ENCODE measurements at places on chromosomes 12 and 14.

GRCh38 chr12:64010069-64010686 is 165.7 kb downstream of the SRGAP1 start:
- no peak for DNase-seq

GRCh38 chr14:67358924-67359774 is 455 bp downstream of the ATP6V1D start:
- no peak for DNase-seq

DNA sequence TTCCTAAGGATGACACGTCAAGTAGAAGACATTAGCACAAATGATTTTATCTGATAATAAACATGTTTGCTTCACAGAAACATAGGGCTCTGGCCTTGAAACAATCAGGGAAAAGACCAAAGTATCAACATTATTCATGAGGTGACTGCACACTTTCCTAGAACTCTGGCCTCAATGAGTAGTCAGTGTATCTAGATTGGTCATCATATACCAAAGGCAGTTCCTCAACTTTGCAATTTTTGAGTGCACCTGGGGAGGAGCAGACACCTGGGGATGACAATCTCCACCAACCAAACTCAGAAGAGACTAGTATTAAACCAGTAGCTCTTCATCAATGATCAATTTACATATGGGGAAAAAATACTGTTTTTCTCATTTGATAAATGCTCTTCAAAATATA is 4.5 kb downstream of the EDDM3A start:
- no peak for DNase-seq

GRCh38 chr12:43730283-43730682 is 28.3 kb downstream of the PUS7L start:
- no peak for DNase-seq

DNA sequence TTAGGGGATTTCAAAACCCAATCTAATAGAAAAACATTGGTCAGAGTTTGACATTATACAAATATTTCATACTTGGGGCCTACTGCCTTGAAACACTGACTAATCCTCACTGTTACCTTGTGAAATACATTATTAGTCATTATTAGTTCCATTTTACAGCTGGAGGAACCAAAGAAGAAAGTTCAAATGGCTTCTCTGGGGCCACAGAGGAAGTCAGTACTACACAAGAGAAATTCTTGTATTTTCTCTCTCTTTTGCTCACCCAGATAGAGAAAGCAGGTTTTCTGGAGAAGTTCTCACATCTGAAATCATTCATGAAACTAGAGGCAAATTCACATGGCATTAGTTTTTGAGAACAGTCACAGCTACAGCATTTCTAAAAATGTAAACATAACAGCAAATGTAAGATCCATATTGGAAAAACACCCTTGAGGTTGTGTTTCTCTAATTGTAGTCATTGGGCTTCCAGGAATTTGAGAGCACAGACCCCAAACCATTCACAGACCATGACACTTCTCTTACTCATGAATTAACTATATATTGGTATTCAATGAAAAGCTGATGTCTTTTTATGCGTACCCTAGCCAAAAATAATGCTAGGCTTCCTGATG is 83.0 kb downstream of the LLPH start:
- no peak for DNase-seq

- no peak for DNase-seq
Measured at GRCh38 chr12:57852620-57853500, 6.3 kb upstream of the CTDSP2 start.

- DNase-seq: no peak
Measured at GRCh38 chr12:85461127-85461526, 181.1 kb downstream of the ALX1 start.

- DNase-seq: no peak
Measured at GRCh38 chr14:99413911-99414310, 66.7 kb downstream of the SETD3 start.

DNA sequence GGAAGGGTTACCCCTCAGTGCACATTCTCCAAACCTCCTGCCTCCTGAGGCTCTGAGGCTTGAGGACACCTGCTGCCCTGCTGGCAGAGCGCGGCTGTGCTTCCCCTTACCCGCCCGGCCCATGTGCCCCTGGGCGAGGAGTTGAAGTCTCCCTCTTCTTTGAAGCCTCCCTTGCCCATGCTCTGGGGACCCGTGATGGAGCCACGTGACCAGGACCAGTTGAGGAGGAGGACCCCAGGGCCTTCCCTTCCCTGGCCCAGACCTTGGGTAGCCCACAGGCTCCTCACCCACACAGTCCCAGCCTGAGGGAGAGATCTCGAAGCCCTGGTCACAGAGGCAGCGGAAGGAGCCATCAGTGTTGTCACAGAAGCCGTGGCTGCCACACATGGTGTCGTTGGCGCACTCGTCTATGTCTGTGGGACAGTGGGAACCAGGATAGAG is 12.9 kb downstream of the ISCA2 start:
- no peak for DNase-seq

Data from activated CD8-positive, alpha-beta memory T cell treated with anti-CD3 and anti-CD28 coated beads for 4 hours (primary cell).